ENCODE measurements at places on chromosomes 13 and 19.

GRCh38 chr19:51123802-51124201 is 904 bp upstream of the SIGLEC9 start:
- no peak for DNase-seq

DNA sequence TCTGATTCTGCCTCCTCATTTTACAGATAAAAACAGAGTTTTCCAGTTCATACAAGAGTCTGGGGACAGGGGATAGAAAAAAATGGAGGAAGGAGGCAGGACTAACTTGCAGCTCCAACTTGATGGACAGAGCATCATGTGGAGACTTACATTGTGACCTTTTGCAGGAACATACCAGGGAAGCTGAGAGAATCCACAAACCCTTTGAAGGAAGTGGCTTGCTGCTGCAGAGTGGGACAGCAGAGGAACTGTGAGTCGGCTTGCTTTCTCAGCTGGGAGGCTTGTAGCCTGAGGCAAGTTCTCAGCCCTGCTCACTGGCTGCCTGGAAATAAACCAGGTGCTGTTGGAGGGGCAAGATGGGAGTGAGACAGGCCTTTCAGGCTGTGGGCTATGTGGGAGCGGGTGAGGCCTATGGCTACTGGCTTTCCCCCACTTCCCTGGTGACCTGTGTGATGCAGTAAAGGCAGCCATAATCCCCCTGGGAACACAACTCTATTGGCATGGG is 614.4 kb downstream of the KCTD12 start:
- no peak for DNase-seq

- no peak for DNase-seq
These were observed 1.3 kb downstream of the CYP4F3 start for GRCh38 chr19:15641901-15642491.

DNA sequence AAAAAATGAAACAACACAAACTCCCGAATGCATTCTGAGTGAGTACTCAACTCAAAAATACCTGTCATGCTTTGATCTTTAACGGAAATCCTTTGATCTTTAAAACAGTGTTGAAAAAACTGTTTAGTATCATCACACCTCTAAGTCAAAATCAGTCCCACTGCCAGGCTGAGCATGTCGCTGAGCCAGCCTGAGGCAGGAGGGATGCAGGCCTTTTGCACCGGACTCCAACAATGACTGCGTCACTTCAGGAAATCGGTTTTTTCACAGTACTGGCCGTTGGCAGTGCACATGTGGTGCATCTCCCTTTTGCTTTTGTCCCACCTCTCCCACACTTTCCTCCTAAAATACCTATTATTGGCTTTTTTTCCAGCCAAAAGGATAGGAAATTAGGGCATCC is 78.2 kb downstream of the SHISA2 start:
- no peak for DNase-seq

DNA sequence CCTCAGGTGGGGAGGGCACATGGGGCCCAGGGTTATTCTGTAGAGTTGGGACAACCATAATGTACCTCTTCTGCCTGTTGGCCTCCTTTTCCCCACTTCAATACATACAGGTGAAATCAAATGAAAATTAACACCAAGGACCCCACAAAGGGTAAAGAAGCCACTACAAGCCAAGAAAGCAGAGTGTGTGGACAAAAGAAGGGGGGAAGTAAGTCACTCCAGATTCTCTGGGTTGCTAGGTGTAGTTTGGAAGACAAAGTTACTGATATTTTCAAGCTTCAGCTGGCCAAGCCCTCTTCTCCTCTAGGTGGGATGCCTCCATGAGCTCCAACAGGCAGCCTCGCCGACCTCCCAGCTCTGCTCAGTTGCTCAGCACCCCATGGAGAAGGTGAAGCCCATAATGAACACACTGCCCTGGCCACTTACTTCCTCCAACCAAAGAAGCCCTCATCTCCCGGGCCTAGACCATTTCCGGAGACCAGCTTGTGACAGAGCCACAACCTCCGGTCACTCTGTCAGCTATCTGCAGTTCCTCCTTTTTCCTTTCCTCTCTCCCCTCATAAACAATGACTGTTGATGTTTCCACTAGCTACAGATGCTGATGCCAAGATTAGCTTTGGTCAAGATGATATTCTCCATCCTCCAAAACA is 66.8 kb upstream of the MED4 start:
- DNase-seq: no peak

DNA sequence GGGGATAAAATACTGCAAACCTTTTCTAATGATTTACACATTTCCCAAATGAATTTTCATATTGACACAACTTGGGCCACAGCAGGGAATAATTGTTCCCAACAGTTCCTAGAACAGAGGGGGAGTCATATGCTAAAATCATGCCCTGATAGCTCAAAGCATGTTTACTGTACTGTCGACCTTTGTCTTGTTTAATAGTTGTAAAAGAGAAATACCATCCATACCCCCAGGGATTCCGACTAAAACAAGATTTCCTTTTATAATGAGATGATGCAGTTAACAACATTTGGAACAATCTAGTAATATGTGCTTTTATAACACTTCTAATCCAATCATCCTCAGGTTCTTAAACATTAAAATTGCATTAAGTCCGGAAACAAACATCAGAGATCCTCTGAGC is 759.7 kb downstream of the OLFM4 start:
- no peak for DNase-seq

- DNase-seq: no peak
These were observed 10.1 kb upstream of the SLC25A42 start for GRCh38 chr19:19053508-19054314.

DNA sequence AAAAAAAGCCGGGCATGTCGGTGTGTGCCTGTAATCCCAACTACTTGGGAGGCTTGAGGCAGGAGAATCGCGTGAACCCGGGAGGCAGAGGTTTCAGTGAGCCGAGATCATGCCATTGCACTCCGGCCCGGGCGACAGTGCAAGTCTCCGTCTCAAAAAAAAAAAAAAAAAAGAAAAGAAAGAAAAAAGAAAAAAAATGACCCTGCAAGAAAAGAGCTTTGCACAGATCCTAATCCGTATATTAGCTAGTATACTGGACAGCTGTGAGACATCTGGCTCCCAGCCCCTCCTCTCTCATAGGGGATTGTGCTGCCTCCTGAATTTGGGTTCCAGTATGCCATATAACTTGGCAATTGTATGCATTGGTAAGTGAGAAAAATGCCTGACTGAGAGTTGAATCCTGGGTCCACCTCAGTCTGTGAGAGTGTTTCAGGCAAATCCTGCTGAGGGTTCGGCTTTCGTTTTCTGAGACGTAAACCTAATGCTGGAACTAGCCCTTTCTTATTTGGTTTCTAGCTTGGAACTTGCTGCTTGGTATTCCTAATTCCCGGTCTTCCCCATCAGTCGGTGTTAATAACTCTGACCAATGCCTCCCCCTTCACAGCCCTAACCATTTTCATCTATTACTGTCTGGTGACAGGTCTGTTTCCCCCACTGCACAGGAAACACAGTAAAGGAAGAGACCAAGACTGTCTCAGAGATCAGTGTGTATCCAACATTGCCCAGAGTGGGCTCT is 1.3 kb upstream of the AKT2 start:
- no peak for DNase-seq

GRCh38 chr13:73742982-73743381 is 391.2 kb downstream of the KLF12 start:
- no peak for DNase-seq

- DNase-seq: no peak
These were observed 70.8 kb downstream of the LNX2 start for GRCh38 chr13:27549406-27549981.
